ENCODE measurements at places on chromosomes 16 and 17.

DNA sequence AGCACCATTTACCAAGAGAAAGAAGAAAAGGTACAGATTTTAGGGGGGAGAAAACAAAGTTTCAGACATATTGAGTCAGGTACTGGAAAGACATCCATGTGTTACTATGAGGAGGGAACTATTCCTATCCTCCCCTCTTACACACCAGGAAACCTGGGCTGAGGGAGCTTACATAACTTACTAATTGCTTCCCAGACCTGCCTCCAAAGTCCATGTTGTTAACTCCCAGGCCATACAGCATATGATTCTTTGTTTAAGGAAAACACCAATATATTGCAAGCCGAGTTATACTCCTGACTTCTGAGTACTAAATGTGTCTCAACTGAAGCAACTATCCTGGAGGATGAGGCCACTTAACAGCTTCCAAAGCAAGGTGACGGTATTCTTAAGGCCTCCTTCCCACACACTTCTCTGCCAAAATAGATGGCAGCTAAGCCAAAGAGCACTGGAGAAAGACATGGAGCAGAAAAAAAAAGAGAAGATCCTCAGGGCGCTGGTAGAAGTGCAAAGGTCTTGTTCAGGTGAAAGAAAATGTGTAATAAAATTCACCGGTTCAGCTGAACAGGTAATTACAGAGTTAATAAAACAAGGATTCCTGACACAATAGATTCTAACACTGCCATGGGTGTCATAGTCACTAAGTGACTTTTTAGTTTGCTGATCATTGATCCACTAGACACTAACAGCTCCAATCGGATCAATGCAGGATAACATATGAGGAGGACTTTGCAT, 151.1 kb downstream of the SKAP1 start:
- DNase-seq: no peak

- no peak for DNase-seq
Measured at GRCh38 chr17:55289106-55289446, 24.3 kb downstream of the HLF start.

DNA sequence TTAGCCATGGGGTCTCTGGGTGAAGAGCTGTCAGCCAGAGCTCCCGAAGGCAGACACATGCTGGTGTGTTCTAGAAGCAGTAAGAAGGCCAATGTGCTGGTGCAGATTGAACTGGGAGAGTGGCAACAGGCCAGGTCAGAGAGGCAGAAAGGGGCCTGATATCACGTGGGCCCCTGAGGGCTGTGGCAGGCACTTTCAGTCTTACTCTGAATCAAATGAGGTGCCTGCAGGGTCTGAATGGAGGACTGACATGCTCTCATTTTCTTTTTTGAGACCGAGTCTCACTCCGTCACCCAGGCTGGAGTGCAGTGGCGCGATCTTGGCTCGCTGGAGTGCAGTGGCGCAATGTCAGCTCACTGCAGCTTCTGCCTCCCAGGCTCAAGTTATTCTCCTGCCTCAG, 293.8 kb downstream of the ABCC12 start:
- no peak for DNase-seq

GRCh38 chr16:87874639-87875427, 5.5 kb upstream of the SLC7A5 start:
- DNase-seq: no peak

GRCh38 chr17:917941-918740, 61.4 kb downstream of the NXN start:
- DNase-seq: no peak

DNA sequence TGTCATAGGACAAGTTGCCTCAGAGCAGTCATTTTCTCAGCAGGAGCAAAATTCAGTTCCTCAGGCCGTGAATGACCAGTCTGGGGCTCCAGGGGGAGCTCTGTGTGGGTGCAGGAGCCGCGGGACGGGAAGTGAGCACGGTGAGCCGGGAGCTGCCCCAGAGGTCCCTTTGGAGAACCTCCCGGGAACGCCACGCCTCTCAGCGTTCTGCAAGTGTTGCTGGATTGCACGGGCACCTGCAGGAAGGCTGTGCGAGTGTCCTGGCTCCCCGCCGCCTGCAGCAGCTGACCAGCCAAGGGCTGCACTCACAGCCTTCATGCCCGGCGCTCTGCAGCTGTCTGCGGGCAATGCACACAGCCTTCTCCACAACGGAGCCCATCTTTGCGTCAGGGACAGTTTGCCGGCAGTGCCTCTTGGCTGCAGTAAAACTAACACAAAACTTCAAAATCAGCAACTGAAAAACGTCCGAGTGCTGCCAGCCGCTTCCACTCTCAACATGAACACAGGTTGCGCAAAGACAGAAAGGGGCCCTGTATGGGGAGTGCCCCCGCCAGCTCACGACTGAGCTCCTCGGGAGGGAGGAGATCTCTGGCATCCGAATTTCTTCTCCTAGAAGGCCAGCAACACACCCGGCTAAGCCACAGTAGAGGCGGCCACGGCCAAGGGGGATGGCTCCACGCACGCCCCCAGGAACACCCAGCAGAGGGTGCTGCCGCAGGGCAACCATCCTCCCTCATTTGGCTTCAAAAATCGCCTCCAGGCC, 16.0 kb downstream of the NDUFAF8 start:
- DNase-seq: peak; percentile 89

GRCh38 chr17:1957037-1957436, 68.1 kb downstream of the RTN4RL1 start:
- DNase-seq: no peak

DNA sequence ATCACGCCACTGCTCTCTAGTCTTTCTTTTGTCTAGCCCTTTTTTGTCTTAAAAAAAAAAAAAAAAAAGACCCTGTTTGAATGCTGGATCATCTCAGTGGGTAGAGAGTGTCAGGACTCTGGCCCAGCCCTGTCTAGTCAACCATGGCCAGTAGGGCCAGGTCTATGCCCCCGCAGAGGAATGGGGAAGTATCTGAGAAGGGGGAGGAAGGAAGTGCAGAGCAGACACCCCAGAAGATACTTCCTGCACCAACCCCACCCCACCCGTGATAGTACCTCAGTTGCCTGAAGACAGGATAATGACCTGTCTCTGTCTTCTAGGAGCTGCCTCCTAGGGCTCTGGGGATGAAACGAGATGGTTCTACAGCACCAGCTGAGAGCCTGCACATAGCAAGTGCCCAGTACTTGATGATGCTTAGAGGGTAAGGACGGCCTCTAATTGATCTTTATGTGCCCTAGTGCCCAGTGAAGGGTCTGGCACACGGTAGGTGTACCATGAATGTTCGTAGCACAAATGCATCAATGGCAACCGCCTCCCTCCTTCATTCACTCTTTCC, 55.4 kb downstream of the ABAT start:
- no peak for DNase-seq

DNA sequence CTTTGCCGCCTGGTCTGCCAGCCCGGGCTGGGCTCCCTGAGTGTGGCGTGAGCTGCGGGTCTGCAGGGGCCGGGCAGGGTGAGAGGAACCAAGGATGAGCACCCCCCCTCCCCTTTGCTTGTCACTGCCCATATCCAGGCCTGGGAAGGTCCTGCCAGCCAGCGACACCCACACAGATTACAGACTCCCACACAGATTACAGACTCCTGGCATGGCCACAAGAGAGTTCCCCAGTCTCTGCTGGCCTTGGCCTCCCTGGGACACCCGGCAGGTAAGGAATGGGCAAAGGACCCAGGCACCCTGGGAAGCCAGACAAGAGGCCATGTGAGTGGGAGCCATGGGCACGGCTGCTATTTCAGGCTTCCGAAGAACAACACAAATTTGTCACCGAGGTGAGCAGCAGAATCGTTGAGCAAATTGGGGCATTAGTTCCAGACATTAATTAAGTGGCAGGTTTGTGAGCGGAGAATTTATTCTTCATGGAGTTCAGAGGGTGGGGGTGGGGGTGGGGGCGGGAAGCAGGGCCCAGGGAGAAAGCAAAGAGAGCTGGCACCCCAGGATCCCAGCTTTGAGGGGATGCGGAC, 41.4 kb downstream of the SRCIN1 start:
- no peak for DNase-seq

GRCh38 chr17:80123791-80124190, 22.4 kb downstream of the GAA start:
- DNase-seq: no peak

- no peak for DNase-seq
Measured at GRCh38 chr16:543301-544164, 16.0 kb downstream of the CAPN15 start.

DNA sequence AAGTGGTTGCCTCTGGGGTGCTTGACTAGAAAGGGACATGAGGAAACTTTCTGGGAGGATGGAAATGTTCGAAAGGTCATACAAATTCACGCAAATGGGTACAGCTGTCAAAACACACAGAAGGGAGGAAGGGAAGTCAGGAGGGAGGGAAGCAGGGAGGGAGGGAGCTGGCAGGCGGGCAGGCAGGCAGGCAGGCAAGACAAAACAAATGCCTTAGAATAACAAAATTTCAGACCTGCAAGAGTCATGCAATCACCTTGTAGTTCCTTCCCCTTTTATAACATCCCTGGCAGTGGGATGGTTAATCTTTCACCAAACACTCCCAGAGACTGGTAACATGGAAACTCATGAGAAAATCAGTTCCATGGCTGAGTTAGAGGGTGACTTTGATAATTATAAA, 189.2 kb downstream of the STX8 start:
- DNase-seq: no peak

DNA sequence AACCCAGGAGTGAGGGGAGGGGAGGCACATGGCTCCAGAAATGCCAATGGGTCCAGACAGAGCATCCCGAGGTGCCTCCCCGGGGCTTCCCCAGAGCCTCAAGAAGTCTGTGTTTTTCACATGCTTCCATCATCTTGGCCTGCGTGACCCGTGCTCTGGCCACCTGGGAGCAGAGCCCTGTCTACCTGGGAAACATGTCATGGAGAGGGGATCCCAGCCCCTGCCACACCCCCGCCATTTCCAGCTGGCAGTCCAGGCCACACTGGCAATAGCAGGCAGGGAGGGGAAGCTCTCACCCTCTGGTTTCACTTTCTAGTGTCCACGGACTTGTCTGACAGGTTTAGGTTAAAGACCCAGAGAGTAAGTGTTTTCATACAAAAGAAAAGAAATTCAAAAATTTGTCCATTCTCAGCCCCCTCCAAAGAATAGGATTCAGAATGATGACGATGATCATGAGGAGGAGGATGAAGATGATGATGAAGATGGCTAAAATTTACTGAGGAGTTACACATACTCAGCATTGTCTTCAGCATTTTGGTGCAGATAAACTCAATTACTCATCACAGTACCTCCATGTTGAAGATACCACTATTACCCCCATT, 9.0 kb downstream of the SMIM5 start:
- no peak for DNase-seq

- DNase-seq: no peak
Measured at GRCh38 chr17:6455321-6455705, 11.1 kb downstream of the PIMREG start.

DNA sequence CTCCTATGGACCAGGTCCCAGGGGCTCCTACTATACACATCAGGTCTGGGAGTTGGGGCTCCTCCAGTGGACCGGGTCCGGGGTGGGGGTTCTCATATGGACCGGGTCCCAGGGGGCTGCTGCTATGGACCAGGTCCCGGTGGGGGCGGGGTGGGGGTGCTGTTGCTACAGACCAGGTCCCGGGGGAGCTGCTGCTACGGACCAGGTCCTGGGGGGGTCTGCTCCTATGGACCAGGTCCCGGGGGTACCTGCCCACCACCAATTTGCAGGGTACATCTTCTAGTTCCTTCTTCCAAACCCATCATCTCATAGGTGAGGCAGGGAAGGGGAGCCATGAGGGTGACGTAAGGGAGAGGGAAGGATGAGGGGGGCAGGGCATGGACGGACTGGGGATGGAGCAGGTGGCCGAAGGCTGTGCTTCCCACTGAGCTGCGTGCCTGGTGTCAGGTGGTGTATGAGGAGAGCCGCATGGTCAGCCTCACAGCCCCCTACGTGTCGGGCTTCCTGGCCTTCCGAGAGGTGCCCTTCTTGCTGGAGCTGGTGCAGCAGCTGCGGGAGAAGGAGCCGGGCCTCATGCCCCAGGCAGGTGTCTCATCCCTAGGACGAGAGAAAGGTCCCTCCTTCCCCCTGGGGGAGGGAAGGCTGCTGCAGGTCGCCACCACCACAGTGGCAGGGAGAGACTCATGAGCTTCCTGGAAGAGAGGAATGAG, 6.6 kb downstream of the ENDOV start:
- no peak for DNase-seq

GRCh38 chr17:73132085-73132492, 32.7 kb upstream of the SSTR2 start:
- DNase-seq: no peak

GRCh38 chr16:51321251-51321650, 170.2 kb upstream of the SALL1 start:
- no peak for DNase-seq

- peak; percentile 93 for DNase-seq
Measured at GRCh38 chr17:44066204-44066930, at the start of gene LSM12. Gene LSM12, minus strand, starts transcription at chr17:44066671. Its CDS starts 84 bp downstream, at chr17:44066587.

Measured in tibial artery (tissue), 4 donors.